ENCODE measurements at places on chromosomes 11 and 22.

GRCh38 chr11:502288-503178 is 4.5 kb downstream of the RNH1 start:
- DNase-seq: no peak

GRCh38 chr11:100941033-100941432 is 188.6 kb downstream of the PGR start:
- DNase-seq: no peak

- DNase-seq: no peak
Observed at GRCh38 chr11:109902764-109903433, 190.3 kb upstream of the ZC3H12C start.

DNA sequence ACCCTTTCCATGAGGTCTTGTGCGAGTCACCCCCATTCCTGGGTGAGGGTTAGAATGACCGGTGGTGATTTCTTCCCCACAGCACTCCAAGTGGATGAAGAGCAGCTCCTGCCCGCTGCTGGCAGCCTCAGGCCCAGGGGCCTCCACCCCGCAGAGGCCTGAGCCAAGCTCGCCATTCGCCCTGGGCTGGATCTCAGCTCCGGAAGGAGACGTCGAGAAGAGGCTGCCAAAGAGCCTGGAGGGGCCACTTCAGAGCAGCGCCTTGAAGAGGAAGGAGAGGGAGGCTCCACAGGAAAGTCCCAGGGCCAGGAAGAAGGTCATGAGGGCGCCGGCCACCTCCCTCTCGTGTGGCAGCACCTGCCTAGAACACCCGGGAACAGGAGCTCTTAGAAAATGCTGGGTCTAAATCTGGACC is 8.4 kb downstream of the SLC29A2 start:
- no peak for DNase-seq

DNA sequence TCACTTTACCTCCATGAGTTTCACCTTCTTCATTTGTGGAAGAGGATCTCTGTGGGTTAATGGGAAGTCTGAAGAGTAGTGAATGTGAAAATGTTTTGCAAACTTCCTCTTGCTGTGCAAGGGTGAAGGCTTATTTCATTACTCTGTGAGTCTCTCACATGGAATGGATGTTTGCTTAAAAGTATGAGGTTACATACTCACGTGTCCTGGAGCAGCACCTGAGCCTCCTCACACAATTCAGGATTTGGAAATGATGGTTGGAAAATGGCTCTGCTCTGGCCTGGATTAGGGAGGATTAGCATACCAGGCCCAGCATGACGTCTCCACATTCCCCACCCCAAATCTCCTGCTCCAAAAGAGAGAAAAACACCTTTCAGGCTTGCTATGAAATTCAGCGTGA is 4.8 kb downstream of the GRAMD1B start:
- DNase-seq: no peak

- DNase-seq: no peak
Observed at GRCh38 chr22:40512426-40513136, 123.9 kb downstream of the MRTFA start.

GRCh38 chr11:2307501-2308331 is 5.9 kb downstream of the TSPAN32 start:
- DNase-seq: no peak
